Activated T-helper 17 cell treated with anti-CD3 and anti-CD28 coated beads, Interleukin-2, amount 50 U/mL, for 72 hours (primary cell): ENCODE measurements at places on chromosomes 4 and X.
A peak's percentile ranks its signal among the peaks of the same experiment; 100 is the strongest.

GRCh38 chr4:101238706-101239105, 108.6 kb downstream of the PPP3CA start:
- ATAC-seq: no peak

- no peak for ATAC-seq
Measured at GRCh38 chr4:4675641-4676040, 133.8 kb upstream of the STX18 start.

DNA sequence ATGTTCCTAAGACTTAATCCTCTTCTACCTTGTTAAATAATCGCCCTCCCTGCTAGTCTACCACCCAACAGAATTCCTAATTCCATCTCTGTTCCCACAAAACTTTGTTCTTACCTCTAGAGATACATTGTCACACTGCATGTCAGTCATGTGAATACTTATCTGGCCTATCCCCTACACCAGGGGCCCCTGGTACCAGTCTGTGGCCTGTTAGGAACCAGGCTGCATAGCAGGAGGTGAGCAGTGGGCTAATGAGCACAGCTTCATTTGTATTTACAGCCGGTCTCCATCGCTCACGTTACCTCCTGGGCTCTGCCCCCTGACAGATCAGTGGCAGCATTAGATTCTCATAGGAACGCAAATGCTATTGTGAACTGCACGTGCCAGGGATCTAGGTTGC, 73.9 kb downstream of the APBB2 start:
- no peak for ATAC-seq

- no peak for ATAC-seq
Measured at GRCh38 chr4:159766241-159766640, 663.4 kb downstream of the RAPGEF2 start.

- no peak for ATAC-seq
Measured at GRCh38 chr4:155546451-155546850, 120.2 kb upstream of the GUCY1A1 start.

GRCh38 chr4:77950203-77950602, 87.6 kb downstream of the MRPL1 start:
- ATAC-seq: no peak

GRCh38 chr4:139689093-139689722, 23.6 kb downstream of the MGST2 start:
- ATAC-seq: no peak

DNA sequence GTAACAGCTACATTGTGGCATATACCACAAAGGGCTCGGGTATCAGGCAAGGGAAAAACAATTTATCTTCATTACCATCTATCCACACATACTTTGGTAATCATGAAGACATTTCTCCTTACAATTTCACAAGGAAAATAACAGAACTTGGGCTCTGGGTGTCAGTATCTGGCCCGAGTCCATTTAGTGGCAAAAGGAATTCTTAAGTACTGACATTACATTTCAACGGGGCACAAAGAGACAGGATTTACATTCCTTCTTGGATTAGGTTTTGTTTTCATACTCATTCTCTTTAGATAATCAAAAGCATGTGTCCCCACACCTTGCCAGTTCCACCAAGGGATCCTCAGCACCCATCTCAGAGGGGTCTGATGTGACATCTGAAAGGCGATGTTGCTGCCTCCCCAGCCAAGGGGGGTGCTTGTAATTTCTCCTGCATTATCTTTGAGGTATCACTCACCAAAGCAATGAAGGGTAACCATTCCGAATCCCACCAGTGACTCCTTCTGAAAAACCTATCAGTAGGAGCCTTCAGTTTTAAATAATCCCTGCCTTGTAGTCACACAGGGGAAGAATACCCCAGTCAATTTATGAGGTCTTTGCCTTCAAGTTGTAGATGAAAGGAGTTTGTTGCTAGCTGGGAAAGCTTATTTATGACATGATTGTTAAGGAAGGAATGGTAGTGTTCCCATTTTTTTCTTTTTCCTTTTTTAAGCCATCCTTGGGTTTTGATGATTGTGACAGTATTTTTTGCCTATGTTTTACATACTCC, 118.6 kb downstream of the PALLD start:
- ATAC-seq: no peak

DNA sequence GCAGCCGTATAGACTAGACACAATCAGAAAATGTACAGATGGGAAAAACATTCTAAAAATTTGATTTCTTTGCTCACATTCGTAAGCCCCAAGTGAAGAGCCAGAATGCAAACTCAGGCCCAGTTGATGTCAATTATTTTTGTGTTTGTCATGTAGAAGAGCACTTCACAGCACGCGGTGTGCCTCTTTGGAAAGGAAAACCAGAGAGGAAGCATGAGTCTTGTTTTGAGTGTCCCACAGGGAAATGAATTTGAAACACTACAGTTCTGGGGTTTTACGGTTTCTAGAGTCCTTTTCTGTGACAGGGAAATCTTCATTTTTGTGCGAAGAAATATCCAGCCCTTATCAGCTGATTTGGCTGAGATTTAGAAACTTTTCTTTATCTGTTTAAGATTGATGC, 554.6 kb upstream of the BOD1L1 start:
- no peak for ATAC-seq

GRCh38 chrX:482702-483203, 96.0 kb upstream of the PPP2R3B start:
- ATAC-seq: no peak

- peak; percentile 3 for ATAC-seq
Measured at GRCh38 chrX:40734971-40735324, 394 bp downstream of the MED14 start.

- ATAC-seq: no peak
Measured at GRCh38 chr4:108140328-108140727, 28.4 kb downstream of the LEF1 start.

DNA sequence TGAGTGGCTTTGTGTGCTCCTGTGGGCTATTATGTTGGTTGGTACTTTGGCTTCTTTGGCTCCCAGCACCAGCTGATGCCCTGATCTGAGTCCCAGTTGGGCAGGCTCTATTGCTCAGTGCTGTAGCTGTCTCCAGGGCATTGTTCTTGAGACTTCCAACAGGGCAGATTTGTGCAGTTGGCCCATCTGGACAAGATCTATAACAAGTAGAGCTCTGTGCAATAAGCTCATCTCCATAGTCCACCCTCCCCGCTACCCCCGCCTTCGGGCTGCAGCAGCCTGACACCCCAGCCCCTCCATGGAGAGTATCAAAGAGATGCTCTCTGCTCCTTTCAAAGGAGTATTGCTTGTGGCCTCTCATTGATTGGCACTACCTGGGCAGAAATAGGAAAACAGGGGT, 5.8 kb upstream of the TMEM31 start:
- no peak for ATAC-seq

DNA sequence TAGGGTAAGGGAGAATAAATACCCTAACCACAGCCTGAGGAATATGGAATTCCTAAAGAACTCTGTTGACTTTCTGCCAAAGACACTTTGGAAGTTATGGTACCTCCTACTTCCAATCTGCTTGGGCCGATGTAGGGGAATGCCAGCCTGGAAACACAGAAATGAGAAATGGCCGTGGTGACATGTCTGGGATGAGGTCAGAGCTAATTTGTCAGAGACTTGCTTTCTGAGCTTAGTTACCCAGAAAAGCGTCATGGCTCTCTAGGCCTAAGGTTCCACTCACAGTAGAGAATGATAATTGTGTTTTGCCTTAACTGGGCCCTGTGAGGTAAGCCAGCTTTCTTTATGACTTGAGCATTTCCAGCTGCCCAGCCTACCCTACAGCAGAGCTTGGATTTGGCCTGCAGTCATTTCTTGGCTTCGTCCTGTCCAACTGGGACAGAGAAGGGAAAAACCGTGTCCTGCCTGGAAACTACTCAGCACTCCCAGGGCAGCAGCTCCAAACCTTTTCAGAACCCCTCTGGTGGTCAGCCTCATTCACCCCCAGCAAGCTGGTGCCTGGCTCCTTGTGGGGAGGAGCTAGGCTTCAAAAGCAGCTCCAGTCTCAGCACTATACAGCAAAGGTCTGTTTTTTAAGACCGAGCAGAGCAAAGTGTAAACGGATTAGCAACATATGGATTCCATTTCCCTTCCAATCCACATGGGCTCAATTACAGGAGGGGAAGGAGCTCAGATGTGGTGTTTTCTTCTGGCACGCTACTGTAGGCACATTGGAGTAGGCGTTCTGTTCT, 92.3 kb downstream of the RLIM start:
- ATAC-seq: no peak

DNA sequence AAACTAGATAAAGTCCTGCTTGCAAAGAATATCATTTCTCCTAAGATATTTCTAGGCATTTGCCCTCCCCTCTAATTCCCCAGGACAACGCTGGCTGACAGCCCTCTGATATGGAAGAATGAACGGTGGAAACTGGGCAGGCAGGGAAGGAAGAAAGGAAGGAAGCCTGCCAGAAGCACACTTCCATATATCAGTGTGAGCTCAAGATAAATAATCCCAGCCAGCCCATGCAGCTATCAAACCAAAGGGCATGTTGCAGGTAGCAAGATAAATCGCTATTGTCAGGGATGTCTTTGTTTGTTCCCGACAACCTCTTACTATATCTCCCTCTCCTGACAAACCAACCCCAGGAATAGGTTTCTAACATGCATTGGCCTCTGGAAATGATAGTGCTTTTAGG, 412.8 kb downstream of the HNRNPD start:
- ATAC-seq: no peak

DNA sequence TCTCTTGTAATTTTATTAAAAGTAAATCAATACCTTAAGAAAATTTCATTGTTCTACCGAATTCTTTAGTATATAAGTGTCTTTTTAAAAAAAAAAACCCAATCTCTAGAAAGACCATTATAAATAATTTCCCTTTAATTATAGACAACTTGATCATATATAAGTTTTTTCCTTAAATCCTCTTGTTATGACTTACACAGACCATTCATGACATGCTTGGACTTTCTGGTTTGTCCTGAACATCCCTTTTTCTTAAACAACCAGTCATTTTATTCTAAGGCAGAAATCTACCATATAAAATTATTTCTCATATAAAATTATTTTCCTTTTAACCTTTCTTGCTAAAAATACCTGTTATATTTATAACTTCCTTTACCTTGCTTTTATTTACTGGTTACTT, 15.4 kb upstream of the FHDC1 start:
- ATAC-seq: no peak

GRCh38 chrX:74656079-74656745, 41.8 kb upstream of the RLIM start:
- ATAC-seq: no peak

DNA sequence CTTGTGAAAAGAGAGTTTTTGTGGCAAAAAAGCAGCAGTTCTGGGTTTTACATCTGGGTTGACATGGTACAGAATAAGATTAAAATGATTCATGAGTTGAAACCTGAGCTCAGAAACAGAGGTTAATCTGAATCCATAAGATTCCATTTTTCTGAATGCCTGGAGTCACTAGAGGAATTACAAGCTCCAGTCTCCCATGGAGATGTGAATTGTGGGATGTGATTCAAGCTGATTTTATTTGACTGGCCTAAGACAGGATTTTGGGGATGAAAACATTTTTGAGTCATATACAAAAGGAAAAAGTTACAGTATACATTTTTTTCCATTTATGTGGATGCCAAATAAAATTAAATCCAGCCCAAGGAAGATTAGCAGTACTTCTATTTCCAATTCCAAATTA, 161.1 kb downstream of the RBM46 start:
- no peak for ATAC-seq

DNA sequence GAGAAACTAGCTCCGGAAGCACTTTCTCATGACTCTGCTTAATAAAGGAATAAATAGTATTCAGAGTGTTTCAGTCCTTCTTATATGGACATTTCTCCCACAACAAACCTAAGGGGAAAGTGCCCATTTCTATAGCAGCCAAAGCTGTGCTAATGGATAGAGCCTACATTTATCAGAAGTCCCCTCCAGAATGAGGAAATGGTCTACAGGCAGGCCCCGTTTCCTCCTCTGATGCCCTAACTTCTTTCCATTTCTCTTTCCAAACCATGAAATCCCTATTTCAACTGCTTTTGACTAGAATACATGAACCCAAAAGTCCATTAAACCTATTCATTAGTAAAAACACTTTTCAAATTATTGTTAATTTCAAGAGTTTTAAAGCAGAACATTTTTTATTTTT, 4.5 kb downstream of the ACSL1 start:
- ATAC-seq: no peak

DNA sequence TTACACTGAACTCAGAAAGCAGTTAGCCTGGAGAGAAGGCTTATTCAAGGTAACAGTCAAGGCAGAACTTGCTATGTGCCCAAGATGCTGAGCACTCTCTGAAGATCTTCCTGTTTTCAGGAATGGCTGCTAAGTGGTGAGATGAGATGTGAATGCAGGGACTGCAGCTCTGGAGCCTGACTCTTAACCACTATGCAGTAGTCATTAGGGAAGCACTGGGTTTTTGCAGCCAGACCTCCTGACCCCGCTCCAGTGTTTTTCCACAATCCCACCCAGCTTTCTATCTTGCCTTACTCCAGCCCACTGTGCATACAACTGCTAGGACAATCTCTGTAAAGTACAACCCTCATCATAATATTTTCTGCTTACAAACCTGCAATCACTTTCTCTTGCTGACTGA, 95.2 kb upstream of the LNX1 start:
- no peak for ATAC-seq

- ATAC-seq: peak; percentile 54
Measured at GRCh38 chr4:6720202-6720699, 4.3 kb downstream of the BLOC1S4 start.

GRCh38 chr4:120971884-120972283, 49.4 kb upstream of the PRDM5 start:
- ATAC-seq: no peak

- ATAC-seq: no peak
Measured at GRCh38 chr4:2545321-2546013, 9.0 kb downstream of the FAM193A start.

- no peak for ATAC-seq
Measured at GRCh38 chr4:165931741-165932140, 58.7 kb downstream of the TLL1 start.

DNA sequence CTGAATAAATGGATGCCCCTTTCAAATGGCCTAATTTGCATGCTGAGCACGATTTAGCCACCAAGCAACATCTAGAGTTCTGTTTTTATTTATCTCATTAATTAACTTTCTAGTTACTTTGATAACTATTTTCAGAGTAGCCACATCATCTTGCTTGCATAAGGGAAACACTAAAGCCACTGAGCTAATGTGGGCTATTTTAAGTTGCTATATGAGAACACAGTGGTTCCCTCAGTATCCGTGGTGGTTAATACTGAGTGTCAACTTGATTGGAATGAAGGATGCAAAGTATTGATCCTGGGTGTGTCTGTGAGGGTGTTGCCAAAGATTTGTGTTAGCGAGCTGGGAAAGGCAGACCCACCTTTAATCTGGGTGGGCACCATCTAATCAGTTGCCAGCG, 25.4 kb upstream of the HPSE start:
- no peak for ATAC-seq

DNA sequence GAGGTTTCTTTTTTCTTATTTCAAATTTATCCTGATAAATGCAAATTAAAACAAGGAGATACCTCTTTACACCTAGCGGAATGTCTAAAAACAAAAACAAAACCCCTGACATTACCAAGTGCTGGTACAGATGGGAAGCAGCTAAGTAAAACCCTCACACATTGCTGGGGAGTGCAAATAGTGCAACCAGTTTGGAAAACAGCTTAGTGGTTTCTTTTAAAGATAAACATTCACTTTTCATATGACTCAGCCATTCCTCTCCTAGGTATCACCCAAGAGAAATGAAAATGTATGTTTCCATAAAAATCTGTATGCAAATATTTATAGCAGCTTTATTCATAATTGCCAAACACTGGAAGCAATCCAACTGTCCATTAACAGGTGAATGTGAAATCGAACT, 84.1 kb upstream of the HELT start:
- no peak for ATAC-seq
